Endothelial cell of umbilical vein (primary cell): ENCODE measurements at places on chromosomes 2 and 18. TPM values are rescaled to one million over a fixed set of nuclear protein-coding genes. Genes with fewer than 3 reads are reported as not detected.
A peak's percentile ranks its signal among the peaks of the same experiment; 100 is the strongest.

QPCT gene
- 17.2 and 20.6 TPM in 2 replicates for polyA plus RNA-seq

DNA sequence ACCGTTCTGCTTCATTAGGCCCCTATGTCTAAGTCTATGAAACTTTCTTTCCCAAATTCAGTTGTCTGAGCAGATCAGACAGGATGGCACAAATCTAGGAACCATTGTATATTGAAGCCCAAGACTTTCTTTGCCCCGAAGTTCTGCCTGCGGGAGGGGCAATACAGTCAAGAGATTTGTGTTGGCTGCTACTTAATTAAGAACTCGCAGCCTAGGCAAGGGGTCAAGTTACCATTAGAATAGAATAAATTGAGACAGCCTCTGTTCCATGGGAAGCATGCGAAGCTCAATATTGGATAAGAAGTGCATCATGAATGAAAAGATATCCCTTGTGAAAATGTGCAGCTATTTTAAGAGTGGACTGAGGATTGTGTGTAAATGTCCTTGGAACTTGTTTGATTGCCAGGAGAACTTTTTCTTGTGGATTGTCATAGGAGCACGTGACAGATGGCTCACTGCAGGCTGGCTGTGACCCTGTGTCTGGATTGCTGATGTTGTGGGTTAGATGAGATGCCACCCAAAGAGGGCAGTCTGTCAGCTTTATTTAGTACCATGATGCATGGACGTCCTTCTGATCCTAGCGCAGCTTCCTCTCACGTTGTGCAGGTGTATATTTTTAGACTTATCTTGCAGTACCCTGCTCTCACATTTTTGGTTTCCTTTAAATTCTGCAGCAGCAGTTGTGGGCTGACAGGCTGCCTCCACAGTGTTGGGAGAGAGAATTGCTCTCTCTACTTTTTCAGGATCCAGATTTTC, 30.9 kb downstream of the HAUS1 start:
- DNase-seq: no peak

- no peak for DNase-seq
Observed at GRCh38 chr2:5782103-5782502, 89.9 kb downstream of the SOX11 start.

DNA sequence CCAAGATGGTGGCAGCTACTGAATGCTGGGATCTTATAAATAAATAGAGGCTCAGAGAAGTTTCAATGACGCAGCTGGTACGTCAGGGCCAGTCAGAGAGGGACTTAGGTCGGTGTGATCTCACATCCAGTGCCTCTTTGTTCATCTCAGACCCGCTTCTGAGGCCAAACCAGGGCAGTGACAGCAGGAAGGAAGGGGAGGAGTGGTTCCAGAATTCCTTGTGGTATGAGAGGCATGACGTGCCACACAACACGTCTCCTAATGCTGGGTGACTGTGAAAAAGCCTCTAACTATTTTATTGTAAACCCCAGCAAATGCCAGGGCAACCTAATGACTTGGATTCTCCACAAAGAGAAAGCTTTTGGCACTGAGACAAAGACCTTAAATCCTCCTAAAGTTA, 423.3 kb downstream of the LPIN1 start:
- DNase-seq: peak; percentile 76

DNA sequence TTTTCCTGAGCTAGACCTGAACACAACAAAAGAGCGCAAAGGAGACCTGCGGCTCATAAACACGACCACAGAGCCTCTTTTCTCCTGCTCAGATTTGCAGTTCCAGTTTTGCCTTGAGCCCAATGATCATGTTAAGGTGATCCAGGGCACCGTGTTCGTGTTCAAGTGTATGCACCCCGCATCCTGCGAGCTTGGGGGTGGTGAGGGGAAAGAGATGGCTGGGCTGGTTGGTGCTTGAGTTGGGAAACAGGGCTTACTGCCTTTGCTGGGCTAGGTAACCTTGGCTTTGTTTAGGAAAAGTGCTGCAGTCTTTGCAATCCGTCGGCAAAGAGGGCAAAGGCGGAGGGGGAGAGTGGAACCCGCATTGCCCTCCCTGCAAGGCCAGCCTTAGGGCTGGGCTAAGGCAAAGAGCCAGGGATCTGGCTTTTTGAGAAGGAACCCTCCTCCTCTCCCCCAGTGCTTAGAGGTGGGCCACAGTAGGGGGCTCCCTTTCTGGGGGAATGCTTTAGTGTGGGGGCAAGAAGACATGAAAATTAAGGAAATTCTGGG, 1.3 kb downstream of the HOXD10 start:
- no peak for DNase-seq

ARL6IP6 gene
- 48.9 and 57.8 TPM in 2 replicates for polyA plus RNA-seq

HTR2B gene
- 0.84 and 0.88 TPM in 2 replicates for polyA plus RNA-seq

DNA sequence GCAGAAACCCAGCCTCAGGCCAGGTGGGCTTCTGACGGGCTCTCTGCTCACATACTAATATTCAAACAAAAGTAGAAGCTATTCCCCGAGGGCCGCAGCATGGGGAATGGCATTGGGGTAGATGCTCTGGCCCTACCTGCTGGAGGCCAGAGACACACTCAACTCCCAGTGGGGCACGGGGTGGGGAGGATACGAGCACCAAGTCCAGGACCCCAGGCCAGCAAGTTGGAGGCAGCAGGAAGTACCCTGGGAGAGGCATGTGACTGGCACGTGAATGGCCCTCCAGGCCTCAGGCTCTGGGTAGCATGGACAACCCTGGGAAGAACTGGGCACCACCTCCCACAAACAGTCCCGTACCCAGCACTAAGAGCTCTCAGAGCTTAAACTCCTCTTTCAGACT, 3.8 kb downstream of the DNMT3A start:
- DNase-seq: no peak

ALLC gene
- polyA plus RNA-seq: not detected in 2 replicates

- DNase-seq: peak; percentile 92
Observed at GRCh38 chr18:5455674-5456073, 88.1 kb downstream of the EPB41L3 start.

- peak; percentile 41 for DNase-seq
Observed at GRCh38 chr18:36942264-36942663, 113.3 kb downstream of the KIAA1328 start.

DNA sequence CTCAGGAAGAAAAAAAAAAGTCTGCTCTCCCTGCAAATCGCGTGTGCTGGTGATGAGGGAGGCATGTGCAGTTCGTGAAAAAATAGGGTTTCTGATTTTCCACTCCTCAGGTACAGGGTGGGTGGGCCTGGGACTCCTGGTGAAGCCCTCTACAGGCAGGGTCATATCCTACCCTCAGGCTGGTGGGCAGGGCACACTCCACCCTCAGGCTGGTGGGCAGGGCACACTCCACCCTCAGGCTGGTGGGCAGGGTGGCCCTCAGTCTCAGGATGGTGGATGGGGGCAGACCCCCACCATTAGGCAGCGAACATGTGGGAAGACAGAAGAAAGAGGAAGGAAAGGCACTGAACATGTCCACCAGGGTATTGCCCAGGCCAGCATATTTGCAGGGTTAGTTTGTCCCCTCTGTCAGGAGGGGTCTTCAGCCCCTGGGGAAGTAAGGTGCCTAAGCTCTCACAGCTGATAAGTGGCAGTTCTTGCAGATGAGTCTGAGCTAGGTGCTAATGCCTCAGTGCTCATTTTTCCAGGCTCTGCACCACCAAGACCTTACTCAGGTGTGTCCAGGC, 95.2 kb upstream of the RAB6C start:
- no peak for DNase-seq
